ENCODE measurements at places on chromosomes 3 and 15.

GRCh38 chr3:182509844-182510460 lies 283.4 kb upstream of the ATP11B start:
- H3K4me1 ChIP-seq = no peaks in the 10 kb centered on the region
- H3K27ac ChIP-seq = no peak overlapping the region
- H3K4me3 ChIP-seq = no peak overlapping the region
- H3K36me3 ChIP-seq = no peaks in the 10 kb centered on the region

DNA sequence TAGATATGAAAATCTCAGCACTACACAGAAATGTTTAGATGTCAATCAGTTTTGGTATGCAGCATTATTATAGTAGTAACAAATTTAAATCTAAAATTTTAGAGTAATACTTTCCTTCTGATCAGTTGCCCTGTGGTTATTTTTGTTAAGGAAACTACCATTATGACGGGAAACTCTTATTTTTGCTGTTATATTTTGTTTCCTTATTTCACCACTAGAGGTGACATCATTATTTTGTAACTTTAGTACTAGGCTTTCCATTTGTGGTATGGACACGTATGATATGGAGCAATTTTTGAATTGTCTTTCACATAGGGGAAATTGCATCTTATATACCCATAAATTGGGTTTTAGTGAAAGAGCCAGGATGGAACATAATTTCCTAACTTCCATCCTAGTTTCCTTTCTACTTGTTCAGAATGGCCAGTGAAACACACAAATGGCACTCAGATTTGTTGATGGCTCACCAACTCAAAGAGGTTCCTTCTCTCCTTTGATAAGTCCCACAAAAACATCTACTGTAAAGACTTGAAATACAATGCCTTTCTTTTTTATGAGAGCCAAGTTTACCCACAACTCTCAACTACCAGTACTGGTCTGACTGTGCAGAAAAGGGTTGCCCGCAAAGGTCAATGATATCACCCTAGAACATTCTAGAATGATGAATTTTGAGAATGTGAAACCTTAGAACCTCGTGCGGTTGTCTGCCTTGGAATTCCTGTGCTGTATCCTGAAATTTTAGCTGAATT lies 19.4 kb upstream of the PPP4R2 start:
- H3K36me3 ChIP-seq = no peaks in the 10 kb centered on the region
- peaks cover 24% of the 10 kb centered on the region for H3K27me3 ChIP-seq
- H3K4me1 ChIP-seq = peaks cover 18% of the 10 kb centered on the region
- peak overlapping the region; percentile 51 for H3K4me3 ChIP-seq
- DNase-seq = peak; percentile 64

DNA sequence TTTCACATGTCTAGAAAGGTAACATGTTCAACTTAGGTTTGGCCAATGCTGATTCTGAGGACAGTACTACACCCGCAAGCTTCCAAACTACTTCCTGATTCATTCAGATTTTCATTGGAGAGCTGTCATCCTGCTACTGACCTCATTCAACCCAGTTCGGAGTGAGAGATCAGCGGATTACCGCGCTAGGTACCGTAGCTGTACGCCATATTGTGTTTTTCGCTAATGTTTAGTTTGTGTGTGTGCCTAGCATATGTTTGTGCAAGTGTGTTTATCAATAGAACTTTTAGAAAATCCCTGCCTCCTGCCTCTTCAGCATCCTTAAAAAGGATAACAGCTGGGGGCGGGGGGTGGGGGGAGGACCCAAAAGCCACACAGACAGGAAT lies 1.1 kb downstream of the ZBTB20 start:
- H3K36me3 ChIP-seq = peaks cover 3% of the 10 kb centered on the region
- H3K27me3 ChIP-seq = no peaks in the 10 kb centered on the region
- H3K4me1 ChIP-seq = peaks cover 49% of the 10 kb centered on the region
- peak overlapping the region; percentile 98 for H3K27ac ChIP-seq
- peak; percentile 49 for DNase-seq

- H3K36me3 ChIP-seq = no peaks in the 10 kb centered on the region
- H3K4me3 ChIP-seq = peak overlapping the region; percentile 96
- H3K27me3 ChIP-seq = no peaks in the 10 kb centered on the region
- DNase-seq = peak; percentile 84
- peak overlapping the region; percentile 79 for H3K27ac ChIP-seq
Observed at GRCh38 chr3:115658337-115659181, 35.2 kb downstream of the GAP43 start.

- H3K4me1 ChIP-seq = no peaks in the 10 kb centered on the region
- no peak overlapping the region for H3K27ac ChIP-seq
- no peak overlapping the region for H3K4me3 ChIP-seq
Observed at GRCh38 chr15:23877502-23878412, 190.7 kb upstream of the NDN start.
